ENCODE measurements at places on chromosomes 5 and 9. TPM values are rescaled to one million over a fixed set of nuclear protein-coding genes. Genes with fewer than 3 reads are reported as not detected.

DNA sequence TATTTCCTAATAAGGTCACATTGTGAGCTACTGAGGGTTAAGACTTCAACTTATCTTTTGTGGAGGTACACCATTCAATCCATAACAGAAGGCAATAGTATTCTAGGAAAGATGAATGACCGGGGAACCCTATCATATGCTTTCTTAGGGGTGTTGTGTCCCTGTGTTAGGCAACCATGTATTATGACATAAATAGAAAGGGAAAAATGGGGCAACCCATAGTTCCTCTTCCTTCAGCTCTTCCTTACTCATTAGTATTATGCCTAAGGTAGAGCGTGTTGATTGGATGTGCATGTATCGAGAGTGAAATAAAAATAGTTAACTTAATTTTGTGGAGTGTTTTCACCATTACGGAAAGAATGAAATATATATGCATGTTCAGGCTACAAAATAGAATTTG, 6.0 kb upstream of the CCNJL start:
- DNase-seq = no peak

- no peak for DNase-seq
Observed at GRCh38 chr9:18274693-18275092, 199.3 kb upstream of the ADAMTSL1 start.

- peak; percentile 70 for DNase-seq
Observed at GRCh38 chr9:123102375-123103113, 69.1 kb downstream of the GPR21 start.

DNA sequence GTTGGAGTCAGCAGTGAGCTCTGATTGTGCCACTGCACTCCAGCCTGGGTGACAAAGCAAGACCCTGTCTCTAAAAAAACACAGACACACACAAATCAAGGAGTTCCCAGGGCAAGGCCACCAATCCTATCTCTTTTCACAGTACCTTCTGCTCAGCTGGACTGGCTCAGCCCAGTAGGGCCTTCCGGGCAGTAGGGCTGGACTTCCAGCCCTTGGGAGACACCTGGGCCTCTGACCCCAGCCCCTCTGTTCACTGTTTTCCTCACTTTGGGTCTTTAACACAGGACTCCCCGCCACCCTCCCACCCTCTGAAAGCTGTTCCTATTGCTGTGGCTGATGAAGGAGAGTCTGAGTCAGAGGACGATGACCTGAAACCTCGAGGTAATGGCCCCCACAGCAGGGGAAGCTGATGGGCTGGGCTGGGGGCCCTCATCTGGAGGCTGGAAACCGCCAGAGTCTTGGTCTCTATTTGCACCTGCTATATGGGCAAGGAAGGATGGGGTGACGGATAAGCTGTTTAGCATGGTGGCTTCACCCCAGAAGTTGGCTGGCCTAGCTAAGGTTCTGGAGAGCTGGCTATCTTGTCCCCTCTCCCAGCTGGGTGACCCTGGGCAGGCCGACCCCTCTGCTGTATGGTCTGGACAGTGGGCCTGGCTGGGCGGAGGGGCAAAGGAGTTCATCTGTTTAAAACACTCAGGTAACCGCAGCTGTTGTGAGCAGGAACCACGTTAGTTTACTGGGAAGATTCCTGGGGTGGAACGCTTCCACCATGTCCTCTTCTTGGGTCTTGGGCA, 25.6 kb downstream of the USP20 start:
- no peak for DNase-seq

- DNase-seq = no peak
Observed at GRCh38 chr5:149846021-149846420, 98.6 kb downstream of the PDE6A start.

GRCh38 chr5:62306896-62307689, 1.1 kb downstream of the KIF2A start:
- DNase-seq = peak; percentile 70

DNA sequence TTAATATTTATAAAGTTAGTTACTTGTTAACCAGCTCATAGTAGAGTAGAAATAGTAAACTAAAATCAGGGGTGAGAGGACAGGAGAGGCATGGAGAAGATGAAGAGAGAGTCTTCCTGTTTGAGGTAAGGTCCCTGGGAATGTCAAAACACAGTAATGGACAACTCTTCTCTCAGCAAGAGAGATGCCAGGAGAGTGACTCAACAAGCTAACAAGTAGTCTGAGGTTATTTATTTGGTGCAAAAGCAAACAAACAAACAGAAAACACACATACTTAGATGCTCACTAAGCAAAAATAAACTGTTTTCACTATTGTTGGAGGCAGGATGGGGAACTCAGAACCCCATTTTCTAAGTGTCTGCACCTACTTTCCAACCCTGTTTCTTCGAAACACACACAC, 333.2 kb upstream of the RFX3 start:
- no peak for DNase-seq

DNA sequence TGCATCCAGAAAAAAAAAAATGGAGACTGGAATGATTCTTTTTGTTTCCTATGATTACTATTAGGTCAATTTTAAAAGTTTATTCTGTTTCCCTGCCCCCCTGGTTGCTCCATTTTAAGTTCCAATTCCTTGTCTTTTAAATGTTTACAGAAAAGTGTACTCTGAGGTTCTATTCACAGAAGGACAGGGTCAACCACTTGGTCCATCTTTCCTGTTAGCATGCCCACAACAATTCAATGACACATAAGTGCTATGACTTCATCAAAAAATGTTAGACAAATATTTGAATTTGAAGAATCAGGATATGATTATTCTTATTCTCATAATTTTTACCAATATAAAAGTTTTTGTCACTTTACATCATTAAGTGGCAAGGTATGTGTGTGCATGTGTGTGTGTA, 123.7 kb downstream of the PDE4D start:
- DNase-seq = no peak

GRCh38 chr9:99241106-99241505, 19.0 kb downstream of the SEC61B start:
- DNase-seq = peak; percentile 37

The FREM1 gene
- 3.1 TPM for total RNA-seq

Data from GM23338 (cell line).